ENCODE measurements at places on chromosomes 7 and 10.

- H3K27ac ChIP-seq: no peak overlapping the region
- DNase-seq: no peak
- H3K27me3 ChIP-seq: no peaks in the 10 kb centered on the region
- H3K4me1 ChIP-seq: no peaks in the 10 kb centered on the region
Measured at GRCh38 chr7:36119005-36119706, 33.9 kb upstream of the EEPD1 start.

- no peaks in the 10 kb centered on the region for H3K4me1 ChIP-seq
- no peak overlapping the region for H3K4me3 ChIP-seq
- H3K27me3 ChIP-seq: no peaks in the 10 kb centered on the region
- H3K36me3 ChIP-seq: no peaks in the 10 kb centered on the region
- DNase-seq: no peak
Measured at GRCh38 chr7:156947120-156947843, 2.2 kb upstream of the NOM1 start.

DNA sequence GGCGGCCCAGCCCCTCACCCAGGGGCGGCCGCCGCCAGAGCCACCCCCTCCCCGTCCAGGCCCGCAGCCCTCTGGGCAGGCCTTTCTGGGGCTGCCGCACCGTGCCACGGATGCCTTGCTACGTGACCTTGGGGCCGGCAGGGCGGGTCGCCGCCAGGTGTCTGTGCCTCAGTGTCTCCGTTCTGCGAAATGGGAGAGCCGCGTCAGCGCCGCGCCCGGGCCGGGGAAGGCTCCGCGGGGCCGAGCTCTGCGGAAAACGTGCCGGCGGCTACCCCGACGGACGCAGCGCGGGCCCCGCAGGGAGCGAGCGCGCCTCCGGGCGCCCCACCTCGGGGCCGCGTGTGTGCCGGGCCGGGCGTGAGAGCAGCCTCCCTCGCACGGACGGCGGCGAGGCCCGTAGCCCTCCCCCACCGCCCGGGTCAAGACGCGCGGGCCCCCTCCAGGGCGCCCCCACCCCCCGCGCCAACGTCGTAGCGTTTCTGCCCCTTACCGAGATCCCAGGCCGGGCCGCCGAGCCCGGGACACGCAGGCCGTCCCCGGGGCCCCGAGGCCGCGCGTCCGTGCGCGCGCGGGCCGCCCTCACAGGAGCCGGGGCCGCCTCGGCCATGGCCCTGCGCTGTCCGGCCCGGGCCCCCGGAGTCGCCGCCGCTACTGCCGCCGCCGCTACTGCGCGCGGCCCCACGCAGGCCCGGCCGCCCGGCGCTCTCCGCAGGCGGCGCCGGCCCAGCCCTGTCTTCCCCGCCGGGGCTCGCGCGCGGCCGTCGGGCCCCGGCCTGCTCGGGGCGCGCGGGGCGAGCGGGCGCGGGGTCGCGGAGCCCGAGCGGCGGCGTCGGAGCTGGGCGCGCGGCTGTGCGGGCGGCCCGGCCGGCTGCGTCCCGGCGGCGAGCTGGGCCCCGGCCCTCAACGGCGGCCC, 1.1 kb downstream of the ZNF777 start:
- no peaks in the 10 kb centered on the region for H3K4me1 ChIP-seq
- no peaks in the 10 kb centered on the region for H3K36me3 ChIP-seq
- no peaks in the 10 kb centered on the region for H3K27me3 ChIP-seq
- peak; percentile 14 for DNase-seq

DNA sequence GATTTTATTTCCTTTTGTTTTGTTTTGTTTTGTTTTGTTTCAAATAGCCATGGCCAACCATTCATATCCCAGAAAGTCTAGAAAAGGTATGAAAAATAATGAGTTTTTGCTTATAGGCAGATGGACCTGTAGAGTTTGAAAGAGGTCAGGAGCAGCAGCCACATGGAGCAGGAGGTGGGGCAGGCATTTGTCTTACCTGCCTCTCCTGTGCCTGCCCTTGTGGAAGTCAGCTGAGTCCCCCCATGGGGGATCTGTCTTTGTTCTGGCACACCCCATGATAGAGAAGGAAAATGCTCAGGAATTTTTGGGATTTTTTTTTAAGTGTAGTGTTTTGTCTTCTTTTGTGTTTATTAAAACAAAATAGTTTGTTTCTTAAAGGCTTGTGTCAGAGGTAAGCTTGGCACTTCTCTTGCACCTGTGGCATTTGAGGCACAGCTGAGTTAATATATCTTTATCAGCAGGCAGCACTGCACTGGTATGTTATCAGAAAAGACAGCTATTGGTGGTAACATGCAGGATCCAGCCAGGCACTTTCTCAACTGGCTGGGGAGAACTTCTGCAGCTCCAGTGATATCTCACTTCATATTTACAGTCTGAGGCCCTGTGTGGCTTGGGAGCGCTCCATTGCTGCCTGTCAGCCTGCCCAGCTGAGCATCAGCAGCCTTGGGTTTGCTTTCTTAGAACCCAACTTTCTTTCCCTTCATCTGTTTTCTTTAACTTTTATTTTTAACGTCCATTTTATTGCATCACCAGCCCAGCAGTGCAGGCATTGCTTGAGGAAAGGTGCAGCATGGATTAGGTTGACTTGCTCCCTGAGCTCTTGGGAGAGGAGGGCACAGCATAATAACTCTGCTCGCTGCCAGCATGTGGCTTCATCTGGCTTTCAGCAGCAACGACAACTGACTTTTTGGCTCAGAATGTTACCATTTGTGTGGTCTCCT, 44.4 kb downstream of the LRRC4 start:
- no peaks in the 10 kb centered on the region for H3K4me1 ChIP-seq
- H3K4me3 ChIP-seq: no peak overlapping the region
- no peaks in the 10 kb centered on the region for H3K36me3 ChIP-seq
- DNase-seq: no peak
- no peaks in the 10 kb centered on the region for H3K27me3 ChIP-seq

- DNase-seq: peak; percentile 93
- H3K27me3 ChIP-seq: no peaks in the 10 kb centered on the region
- no peak overlapping the region for H3K4me3 ChIP-seq
- peaks cover 3% of the 10 kb centered on the region for H3K4me1 ChIP-seq
Measured at GRCh38 chr7:39746103-39746819, 122.9 kb downstream of the RALA start.

- H3K27ac ChIP-seq: no peak overlapping the region
- H3K4me3 ChIP-seq: no peak overlapping the region
- H3K4me1 ChIP-seq: peaks cover 3% of the 10 kb centered on the region
- DNase-seq: peak; percentile 26
- H3K36me3 ChIP-seq: no peaks in the 10 kb centered on the region
- no peaks in the 10 kb centered on the region for H3K27me3 ChIP-seq
Measured at GRCh38 chr10:131825150-131825848, 75.5 kb upstream of the PPP2R2D start.

GRCh38 chr7:93014410-93014809, 103.4 kb downstream of the SAMD9 start:
- peaks cover 2% of the 10 kb centered on the region for H3K4me1 ChIP-seq
- H3K27ac ChIP-seq: no peak overlapping the region
- H3K36me3 ChIP-seq: no peaks in the 10 kb centered on the region

GRCh38 chr7:98168181-98168903, 42.9 kb upstream of the BHLHA15 start:
- no peak overlapping the region for H3K27ac ChIP-seq
- no peaks in the 10 kb centered on the region for H3K36me3 ChIP-seq
- no peak overlapping the region for H3K4me3 ChIP-seq
- no peaks in the 10 kb centered on the region for H3K27me3 ChIP-seq
- DNase-seq: peak; percentile 84

DNA sequence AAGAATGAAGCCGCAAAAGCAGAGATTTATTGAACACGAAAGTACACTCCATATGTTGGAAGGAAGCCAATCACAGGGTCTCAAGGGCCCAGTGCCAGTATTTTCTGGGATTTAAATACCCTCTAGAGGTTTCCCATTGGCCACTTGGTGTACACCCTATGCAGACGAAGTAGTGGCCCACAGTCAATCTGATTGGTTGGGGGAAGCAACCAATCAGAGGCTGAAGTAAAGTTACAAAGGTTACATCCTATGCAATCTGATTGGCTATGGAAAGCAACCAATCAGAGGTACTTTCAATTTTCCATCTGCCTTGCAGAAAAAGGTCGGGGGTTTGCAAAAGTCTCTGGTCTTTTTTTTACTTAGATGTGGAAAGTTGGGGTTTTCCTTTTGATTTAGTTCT, 481.3 kb upstream of the NRP1 start:
- no peak overlapping the region for H3K27ac ChIP-seq
- no peak for DNase-seq
- no peak overlapping the region for H3K4me3 ChIP-seq
- H3K36me3 ChIP-seq: no peaks in the 10 kb centered on the region

- H3K4me3 ChIP-seq: no peak overlapping the region
- H3K27ac ChIP-seq: no peak overlapping the region
- H3K27me3 ChIP-seq: no peaks in the 10 kb centered on the region
Measured at GRCh38 chr10:25493122-25493893, 318.5 kb downstream of the GPR158 start.
